Left ventricle myocardium inferior (tissue), 1 donor: ENCODE measurements at places on chromosomes 7 and 10.

- H3K27me3 ChIP-seq, result no peaks in the 10 kb centered on the region
- H3K27ac ChIP-seq, result no peak overlapping the region
- H3K4me3 ChIP-seq, result no peak overlapping the region
These were observed 5.1 kb downstream of the AKR1B15 start for GRCh38 chr7:134553976-134554375.

GRCh38 chr10:71159892-71160291 lies 52.5 kb upstream of the UNC5B start:
- no peak overlapping the region for H3K27ac ChIP-seq
- DNase-seq, result no peak
- no peaks in the 10 kb centered on the region for H3K27me3 ChIP-seq
- no peak overlapping the region for H3K4me3 ChIP-seq

DNA sequence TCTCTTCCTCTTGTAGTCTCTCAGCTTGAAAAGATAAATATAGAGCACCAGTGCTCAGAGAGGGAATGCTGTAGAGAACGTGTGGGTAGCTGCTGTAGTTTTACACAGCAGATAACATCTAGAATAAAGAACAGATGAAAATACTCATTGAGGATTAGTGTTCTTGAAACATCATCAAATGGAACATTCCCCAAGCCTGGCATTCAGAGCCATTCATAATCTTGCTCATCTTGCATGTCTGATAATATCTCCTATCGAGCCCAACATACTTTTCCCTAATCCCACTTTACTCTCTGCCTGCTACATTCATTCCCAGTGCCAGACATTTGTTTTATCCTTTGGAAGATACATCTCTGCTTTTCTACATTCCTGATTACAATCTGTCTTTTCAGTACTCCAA lies 35.2 kb downstream of the MCU start:
- H3K4me1 ChIP-seq, result peaks cover 19% of the 10 kb centered on the region
- no peak overlapping the region for H3K4me3 ChIP-seq
- no peaks in the 10 kb centered on the region for H3K36me3 ChIP-seq
- no peak for DNase-seq

DNA sequence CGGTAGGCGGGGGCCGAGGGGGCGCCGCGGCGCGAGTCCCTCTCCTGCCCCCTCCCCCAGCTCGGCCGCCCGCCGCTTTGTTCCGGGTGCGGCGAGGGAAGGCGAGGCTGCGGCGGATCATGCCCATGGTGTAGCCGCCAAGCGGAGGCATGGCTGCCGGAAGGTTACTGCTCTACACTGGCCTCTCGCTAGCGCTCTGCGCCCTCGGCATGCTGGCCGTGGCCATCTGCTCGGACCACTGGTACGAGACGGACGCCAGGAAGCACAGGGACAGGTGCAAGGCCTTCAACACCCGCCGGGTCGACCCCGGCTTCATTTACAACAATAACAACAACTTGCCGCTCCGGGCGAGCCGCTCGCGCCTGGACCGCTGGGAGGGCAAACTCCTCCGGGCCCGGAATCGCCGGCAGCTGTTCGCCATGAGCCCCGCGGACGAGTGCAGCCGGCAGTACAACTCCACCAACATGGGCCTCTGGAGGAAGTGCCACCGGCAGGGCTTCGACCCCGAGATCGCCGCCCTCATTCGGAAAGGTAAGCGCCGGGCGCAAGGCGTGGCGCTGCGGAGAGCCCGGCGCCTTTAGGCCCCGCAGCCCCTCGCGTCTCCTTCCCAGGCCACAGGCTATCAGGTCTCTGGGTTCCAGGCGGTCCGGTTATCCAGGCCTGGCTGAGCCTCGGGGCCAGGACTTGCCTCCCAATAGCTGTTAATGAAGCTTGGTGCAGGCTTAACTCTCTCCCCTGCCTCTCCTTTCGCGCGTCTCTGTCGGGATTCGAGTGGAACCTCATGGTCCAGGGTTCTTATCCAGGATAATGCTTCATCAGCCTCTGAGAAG lies 513 bp downstream of the TMEM178B start:
- no peaks in the 10 kb centered on the region for H3K36me3 ChIP-seq
- peaks cover 91% of the 10 kb centered on the region for H3K27me3 ChIP-seq
- H3K4me3 ChIP-seq, result peak overlapping the region; percentile 71
- DNase-seq, result no peak
- no peak overlapping the region for H3K27ac ChIP-seq

DNA sequence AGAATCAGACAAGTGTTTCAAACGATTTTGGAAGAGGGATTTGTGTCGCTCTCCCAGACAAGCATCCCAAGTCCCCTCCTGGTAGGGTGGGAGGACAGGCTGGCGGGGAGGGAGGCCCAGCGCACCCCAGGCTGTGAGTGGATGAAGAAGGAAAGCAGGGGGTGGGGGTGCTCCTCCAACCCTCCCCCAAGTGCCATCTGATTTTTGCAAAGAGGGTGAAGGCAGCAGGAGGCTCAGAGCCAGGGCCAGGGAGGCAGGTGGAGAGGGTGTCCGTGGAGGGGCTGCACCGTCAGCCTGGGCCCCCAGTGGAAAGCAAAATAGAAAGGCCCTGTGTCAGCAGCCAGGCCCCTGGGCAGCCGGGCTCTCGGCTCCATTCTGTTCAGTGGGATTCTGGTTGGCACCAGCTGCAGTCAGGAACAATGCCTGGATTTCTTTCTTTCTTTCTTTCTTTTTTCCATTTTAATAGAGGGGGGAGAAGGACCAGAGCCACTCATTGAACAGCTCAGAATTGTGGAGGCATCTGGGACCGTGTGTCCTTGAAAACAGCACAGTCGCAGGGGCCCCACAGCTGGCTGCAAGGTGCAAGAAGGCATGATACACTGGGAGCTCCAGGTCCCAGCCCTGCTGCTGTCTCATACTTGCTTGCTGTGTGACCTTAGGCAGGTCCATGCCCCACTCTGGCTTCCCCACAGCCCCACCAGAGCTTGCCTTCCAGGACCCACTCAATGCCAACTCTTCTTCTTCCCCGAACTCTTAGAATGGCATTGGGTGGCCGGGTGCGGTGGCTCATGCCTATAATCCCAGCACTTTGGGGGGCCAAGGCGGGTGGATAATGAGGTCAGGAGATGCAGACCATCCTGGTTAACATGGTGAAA lies 7.1 kb upstream of the ZMIZ1 start:
- H3K36me3 ChIP-seq, result no peaks in the 10 kb centered on the region
- no peaks in the 10 kb centered on the region for H3K27me3 ChIP-seq
- no peak overlapping the region for H3K27ac ChIP-seq
- H3K4me1 ChIP-seq, result peaks cover 19% of the 10 kb centered on the region

GRCh38 chr10:93032809-93033137 lies 27.8 kb upstream of the CYP26C1 start:
- DNase-seq, result no peak
- no peak overlapping the region for H3K27ac ChIP-seq
- no peak overlapping the region for H3K4me3 ChIP-seq
- H3K36me3 ChIP-seq, result peaks cover 2% of the 10 kb centered on the region

- peaks cover 50% of the 10 kb centered on the region for H3K27me3 ChIP-seq
- no peak overlapping the region for H3K4me3 ChIP-seq
- H3K36me3 ChIP-seq, result no peaks in the 10 kb centered on the region
- no peaks in the 10 kb centered on the region for H3K4me1 ChIP-seq
- H3K27ac ChIP-seq, result no peak overlapping the region
These were observed 143.7 kb downstream of the DNAJB6 start for GRCh38 chr7:157480371-157481050.

- no peak for DNase-seq
- no peaks in the 10 kb centered on the region for H3K36me3 ChIP-seq
- peak overlapping the region; percentile 63 for H3K27ac ChIP-seq
These were observed 126.6 kb upstream of the LYZL2 start for GRCh38 chr10:30756151-30756550.

DNA sequence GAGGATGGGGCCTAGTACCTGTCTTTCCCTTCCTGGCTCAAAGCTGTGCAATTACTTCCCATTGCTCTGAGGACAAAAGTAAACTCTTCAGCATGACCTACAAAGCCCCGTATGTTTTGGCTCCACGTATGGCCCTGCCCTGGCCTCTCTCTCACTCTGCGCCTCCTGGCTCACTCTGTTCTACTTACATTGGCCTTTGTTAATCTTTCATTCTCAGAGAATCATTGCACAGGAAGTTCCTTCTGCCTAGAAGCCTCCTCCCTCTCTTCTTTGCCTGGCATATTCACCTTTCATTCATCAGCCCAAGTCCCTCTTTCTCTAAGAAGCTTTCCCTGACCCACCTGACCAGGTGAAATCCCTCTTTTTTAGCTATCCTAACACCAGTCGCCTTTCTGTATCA lies 23.9 kb downstream of the LIPM start:
- H3K4me1 ChIP-seq, result no peaks in the 10 kb centered on the region
- H3K27me3 ChIP-seq, result peaks cover 19% of the 10 kb centered on the region
- no peaks in the 10 kb centered on the region for H3K36me3 ChIP-seq

DNA sequence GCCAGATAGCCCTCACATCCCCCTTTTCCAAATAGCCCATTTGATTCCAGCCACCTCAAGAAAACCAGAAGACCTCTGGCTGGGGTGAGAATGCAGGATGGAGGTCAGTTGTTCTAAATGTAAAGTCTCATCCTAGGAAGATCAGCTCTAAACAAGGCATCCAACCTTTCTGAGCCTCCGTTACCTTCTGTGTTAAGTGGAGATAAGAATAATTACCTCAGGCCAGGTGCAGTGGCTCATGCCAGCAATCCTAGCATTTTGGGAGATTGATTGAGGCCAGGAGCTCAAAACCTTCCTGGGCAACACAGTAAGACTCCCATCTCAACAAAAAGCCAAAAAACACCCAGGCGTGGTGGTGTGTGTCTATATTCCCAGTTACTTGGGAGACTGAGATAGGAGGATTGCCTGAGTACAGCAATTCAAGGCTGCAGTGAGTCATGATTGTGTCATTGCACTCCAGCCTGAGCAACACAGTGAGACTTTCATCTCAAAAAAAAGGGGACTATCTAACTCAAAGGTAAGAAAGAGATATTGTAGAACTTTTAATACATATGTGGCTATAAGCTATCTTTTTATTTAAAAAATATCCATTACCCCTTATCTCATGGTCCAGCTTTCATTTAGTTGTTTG lies 43.5 kb downstream of the PRTFDC1 start:
- no peaks in the 10 kb centered on the region for H3K36me3 ChIP-seq
- no peaks in the 10 kb centered on the region for H3K27me3 ChIP-seq
- H3K4me3 ChIP-seq, result no peak overlapping the region
- no peak overlapping the region for H3K27ac ChIP-seq
- no peaks in the 10 kb centered on the region for H3K4me1 ChIP-seq
- DNase-seq, result no peak

DNA sequence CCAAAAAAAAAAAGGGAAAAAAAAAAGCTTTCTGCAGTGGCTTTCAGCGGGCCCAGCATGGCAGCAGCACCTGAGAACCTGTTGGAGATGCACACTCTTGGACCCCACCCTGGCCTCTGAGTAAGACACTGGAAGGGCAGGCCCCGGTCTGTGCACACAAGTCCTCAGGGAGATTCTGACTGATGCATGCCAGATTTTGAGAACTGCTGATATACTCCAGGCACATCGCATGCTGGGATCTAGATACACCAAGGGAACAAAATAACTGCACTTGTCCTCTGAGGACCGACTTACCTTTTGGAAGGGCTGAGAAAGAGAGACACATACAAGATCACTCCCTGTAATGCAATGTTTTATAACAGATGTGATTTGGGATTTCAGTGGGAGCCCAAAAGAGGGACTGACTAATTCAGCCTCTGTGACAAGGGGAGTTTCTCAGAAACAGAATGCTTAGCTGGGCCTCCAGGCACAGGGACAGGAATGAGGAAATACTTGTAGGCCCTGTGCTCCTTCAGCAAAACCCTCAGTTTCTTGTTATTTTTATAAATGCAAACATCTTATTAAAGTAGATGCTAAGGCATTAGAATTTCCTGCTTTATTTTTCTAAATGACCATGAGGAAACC lies 8.2 kb downstream of the EGFR start:
- H3K4me3 ChIP-seq, result no peak overlapping the region
- no peaks in the 10 kb centered on the region for H3K27me3 ChIP-seq
- H3K36me3 ChIP-seq, result no peaks in the 10 kb centered on the region
- H3K4me1 ChIP-seq, result peaks cover 30% of the 10 kb centered on the region
- no peak for DNase-seq

DNA sequence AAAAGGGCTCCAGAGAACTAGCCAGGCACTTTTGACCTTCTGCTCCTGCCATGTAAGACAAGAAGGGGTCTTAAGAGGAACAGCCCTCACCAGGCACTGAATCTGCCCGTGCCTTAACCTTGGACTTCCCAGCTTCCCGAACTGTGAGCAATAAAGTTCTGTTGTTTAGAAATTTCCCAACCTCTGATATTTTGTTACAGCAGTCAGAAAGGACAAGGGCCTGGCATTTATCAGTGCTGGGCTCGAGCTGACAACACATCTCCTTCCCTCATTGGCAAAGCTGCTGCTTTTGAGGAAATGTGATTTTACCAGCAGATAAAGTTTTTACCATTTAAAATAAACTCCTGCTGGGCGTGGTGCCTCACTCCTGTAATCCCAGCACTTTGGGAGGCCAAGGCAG lies 103.5 kb downstream of the GPR26 start:
- peaks cover 60% of the 10 kb centered on the region for H3K27me3 ChIP-seq
- no peak overlapping the region for H3K27ac ChIP-seq
- no peaks in the 10 kb centered on the region for H3K4me1 ChIP-seq
- H3K4me3 ChIP-seq, result no peak overlapping the region
- DNase-seq, result no peak

GRCh38 chr10:11401264-11402235 lies 209.9 kb downstream of the USP6NL start:
- no peaks in the 10 kb centered on the region for H3K27me3 ChIP-seq
- peaks cover 11% of the 10 kb centered on the region for H3K4me1 ChIP-seq
- DNase-seq, result no peak
- no peak overlapping the region for H3K27ac ChIP-seq

DNA sequence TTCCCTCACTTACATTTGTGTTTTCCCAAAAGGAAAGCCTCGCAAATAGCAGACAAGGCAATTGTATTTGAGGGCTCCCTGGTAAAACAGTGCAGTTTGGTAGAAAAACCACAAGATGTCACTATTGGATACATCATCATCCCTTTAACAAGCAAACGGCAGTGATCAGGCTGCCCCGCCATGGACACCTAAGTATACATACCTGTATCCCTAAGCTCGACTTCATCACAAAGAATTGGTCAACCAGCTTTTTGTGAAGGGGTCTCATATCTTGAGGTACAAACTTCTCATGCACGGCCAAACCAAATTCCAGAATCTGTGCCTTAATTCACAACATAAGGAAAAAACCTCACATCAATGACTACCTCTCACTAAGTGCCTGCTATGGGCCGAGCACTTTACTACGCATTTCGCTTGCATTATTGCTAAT lies 179.5 kb upstream of the IMMP2L start:
- H3K27me3 ChIP-seq, result no peaks in the 10 kb centered on the region
- H3K27ac ChIP-seq, result no peak overlapping the region
- no peaks in the 10 kb centered on the region for H3K4me1 ChIP-seq
- H3K4me3 ChIP-seq, result no peak overlapping the region
- peaks cover 56% of the 10 kb centered on the region for H3K36me3 ChIP-seq
- no peak for DNase-seq

GRCh38 chr7:79781716-79782115 lies 328.2 kb upstream of the MAGI2 start:
- no peak overlapping the region for H3K27ac ChIP-seq
- no peaks in the 10 kb centered on the region for H3K36me3 ChIP-seq
- H3K4me3 ChIP-seq, result no peak overlapping the region
- no peak for DNase-seq
- no peaks in the 10 kb centered on the region for H3K27me3 ChIP-seq

GRCh38 chr7:42020061-42020460 lies 216.9 kb downstream of the GLI3 start:
- H3K27me3 ChIP-seq, result no peaks in the 10 kb centered on the region
- H3K4me1 ChIP-seq, result peaks cover 4% of the 10 kb centered on the region
- peaks cover 3% of the 10 kb centered on the region for H3K36me3 ChIP-seq
- no peak for DNase-seq

GRCh38 chr7:6147627-6148026 lies 116.5 kb downstream of the ANKRD61 start:
- H3K4me1 ChIP-seq, result no peaks in the 10 kb centered on the region
- peaks cover 97% of the 10 kb centered on the region for H3K36me3 ChIP-seq
- no peak overlapping the region for H3K27ac ChIP-seq
- no peak for DNase-seq
- H3K4me3 ChIP-seq, result no peak overlapping the region
